ENCODE measurements at places on chromosomes 12 and 14.

DNA sequence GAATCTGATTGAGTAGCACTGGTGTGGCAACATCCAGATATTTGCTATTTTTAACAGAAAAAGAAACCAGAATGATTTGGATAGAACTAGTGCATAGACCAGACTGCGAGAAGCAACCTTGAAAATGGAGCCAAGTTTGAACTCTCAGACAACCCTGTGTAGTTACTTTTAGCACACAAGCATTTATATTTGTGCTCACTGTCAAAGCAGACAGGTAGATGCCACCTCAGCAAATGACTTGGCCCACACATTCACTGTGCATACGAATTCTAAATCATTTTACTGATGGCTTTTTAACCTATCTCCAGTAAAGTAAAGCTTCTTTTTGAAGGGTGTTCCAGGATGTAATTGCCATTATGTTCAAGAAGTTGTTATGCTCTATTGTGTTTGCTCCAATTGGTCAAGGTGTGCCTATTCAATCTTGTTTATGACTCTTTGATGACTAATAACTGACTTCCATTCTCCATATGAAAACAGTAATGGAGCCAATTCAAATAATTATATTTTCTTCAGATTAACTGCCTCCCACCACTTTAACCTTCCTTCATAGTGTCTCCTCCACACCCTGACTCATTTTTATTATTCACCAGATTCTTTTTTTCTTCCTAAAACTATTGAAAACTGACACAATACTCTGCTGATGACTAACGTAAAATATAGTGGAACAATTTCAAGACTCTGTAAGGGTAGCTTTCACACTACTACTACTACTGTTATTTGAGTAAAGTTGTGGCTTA, 138.5 kb downstream of the CCER1 start:
- no peak for DNase-seq

- DNase-seq, result no peak
Measured at GRCh38 chr12:50786498-50787231, 22.8 kb downstream of the ATF1 start.

DNA sequence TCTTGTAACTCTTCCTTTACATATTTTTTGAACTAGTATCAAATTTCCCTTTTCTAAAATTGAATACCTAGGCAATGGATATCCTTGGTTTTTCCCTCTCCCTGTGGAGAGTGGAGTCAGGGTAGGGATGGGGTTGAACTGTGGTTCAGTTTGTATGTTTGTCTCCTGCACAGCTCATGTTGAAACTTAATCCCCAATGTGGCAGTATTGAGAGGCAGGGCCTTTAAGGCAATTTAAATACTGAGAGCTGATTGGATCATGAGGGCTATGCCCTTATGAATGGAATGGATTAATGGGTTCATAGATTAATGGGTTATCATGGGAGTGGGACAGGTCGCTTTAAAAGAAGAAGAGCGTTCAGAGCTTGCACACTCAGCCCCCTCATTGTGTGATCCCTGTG, 127.2 kb upstream of the RGS6 start:
- DNase-seq, result no peak

- no peak for DNase-seq
Measured at GRCh38 chr12:3363608-3364007, 127.4 kb upstream of the PRMT8 start.

GRCh38 chr14:52069307-52070050, 620 bp upstream of the NID2 start:
- DNase-seq, result peak; percentile 68

GRCh38 chr12:2719392-2719791, 75.4 kb upstream of the FKBP4 start:
- no peak for DNase-seq

All from ovary (tissue), 10 donors.